ENCODE measurements at places on chromosomes 7 and 10. TPM values are rescaled to one million over a fixed set of nuclear protein-coding genes. Genes with fewer than 3 reads are reported as not detected.

Gene SSBP1
- 186 TPM for total RNA-seq

Gene AKR1C4
- not detected for total RNA-seq

Gene AKR1D1
- not detected for total RNA-seq

Gene CRHR2
- not detected for total RNA-seq

Gene CYP26A1
- total RNA-seq: not detected

Gene EGFR
- total RNA-seq: 0.59 TPM

Gene UBTD1
- 4.2 TPM for total RNA-seq

Gene ENO4
- total RNA-seq: 0.28 TPM

Gene EPHB4
- total RNA-seq: 90.4 TPM

Gene CNPY1
- total RNA-seq: not detected

Gene SOSTDC1
- not detected for total RNA-seq

Gene SPDYE9
- total RNA-seq: not detected

Gene COL1A2
- total RNA-seq: 144 TPM

Gene NUTM2D
- 1.7 TPM for total RNA-seq

Gene HOGA1
- not detected for total RNA-seq

Gene MSMB
- not detected for total RNA-seq

Gene POLL
- 27.2 TPM for total RNA-seq

Gene CLCN1
- not detected for total RNA-seq

DNA sequence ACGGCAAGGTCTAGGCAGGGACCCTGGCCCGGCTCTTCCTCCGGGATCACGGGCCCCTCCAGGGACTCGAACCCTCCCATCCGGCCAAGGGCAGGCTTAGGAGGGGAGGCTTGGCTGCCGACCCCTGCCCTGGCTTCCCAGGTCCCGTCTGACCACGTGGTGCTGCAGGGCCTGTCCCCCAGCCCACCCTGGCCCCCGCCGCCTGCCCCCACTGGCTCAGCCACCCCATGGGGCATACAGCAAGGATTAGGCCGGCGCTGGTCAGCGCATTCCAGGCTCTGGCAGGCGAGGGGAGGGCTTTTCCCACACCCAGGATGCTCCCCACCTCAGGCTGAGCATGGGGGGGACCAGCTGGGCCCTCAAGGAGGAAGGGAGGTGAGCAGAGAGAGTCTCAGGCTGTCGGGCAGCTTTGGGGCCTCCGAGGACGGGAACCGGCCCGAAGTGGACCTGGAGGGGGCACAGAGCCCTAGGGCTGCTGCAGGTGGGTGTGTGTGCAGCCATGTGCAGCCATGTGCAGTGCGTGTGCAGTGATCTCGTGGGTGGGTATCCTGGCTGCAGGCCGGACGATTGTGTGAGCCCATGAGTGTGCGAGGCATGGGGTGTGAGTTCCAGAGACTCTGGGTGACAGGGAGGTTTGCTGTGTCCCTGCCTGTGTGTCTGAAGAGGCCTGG is 713 bp upstream of the GRIFIN start:
- H3K27ac ChIP-seq: no peak overlapping the region
- DNase-seq: no peak
- H3K4me1 ChIP-seq: no peaks in the 10 kb centered on the region
- H3K4me3 ChIP-seq: no peak overlapping the region
- H3K27me3 ChIP-seq: no peaks in the 10 kb centered on the region
- no peaks in the 10 kb centered on the region for H3K36me3 ChIP-seq

- H3K27ac ChIP-seq: no peak overlapping the region
- no peaks in the 10 kb centered on the region for H3K36me3 ChIP-seq
- DNase-seq: no peak
- no peak overlapping the region for H3K4me3 ChIP-seq
- no peaks in the 10 kb centered on the region for H3K4me1 ChIP-seq
- peaks cover 27% of the 10 kb centered on the region for H3K27me3 ChIP-seq
Observed at GRCh38 chr10:120684226-120684625, 166.9 kb upstream of the WDR11 start.

GRCh38 chr7:151059367-151060112 is at the start of gene SLC4A2:
TSS of gene SLC4A2 (plus strand) at chr7:151059589. CDS start at chr7:151061988, 2,399 bp downstream.
- peak; percentile 89 for DNase-seq
- peaks cover 5% of the 10 kb centered on the region for H3K36me3 ChIP-seq
- peaks cover 34% of the 10 kb centered on the region for H3K4me1 ChIP-seq
- H3K4me3 ChIP-seq: peak within 1 kb of the TSS; percentile 99
- peak within 1 kb of the TSS; percentile 78 for H3K27ac ChIP-seq
- H3K27me3 ChIP-seq: no peaks in the 10 kb centered on the region

DNA sequence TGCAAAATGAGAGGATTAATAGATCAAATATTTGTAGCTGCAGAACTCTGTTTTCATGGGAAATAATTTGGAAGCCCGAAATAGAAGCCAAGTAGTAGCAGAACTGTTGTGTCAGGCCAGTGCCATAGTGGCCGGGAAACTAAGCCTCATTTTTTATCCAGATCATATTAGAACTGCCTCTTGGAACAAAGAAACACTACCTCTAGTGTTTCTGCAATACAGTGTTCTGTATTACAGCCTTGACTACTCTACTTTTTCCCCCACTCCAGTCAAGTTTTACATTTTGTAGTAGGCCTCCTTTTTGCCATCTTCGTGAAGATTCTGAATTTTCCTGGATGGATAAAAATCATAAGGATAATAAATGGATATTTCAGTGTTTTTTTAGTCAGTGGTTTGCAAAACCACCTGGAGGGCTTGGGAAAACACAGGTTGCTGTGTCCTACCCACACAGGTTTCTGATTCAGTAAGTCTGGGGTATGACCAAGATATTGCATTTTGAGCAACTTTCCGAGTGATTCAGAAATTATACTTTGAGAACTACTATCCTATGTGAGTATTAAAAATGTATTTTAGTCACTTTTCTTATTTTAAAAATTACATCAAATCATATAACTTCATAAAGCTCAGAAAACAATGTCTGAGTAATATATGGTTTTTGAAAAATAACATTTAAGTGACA is 326.2 kb upstream of the KAT6B start:
- H3K36me3 ChIP-seq: no peaks in the 10 kb centered on the region
- no peaks in the 10 kb centered on the region for H3K27me3 ChIP-seq
- no peak overlapping the region for H3K4me3 ChIP-seq
- H3K4me1 ChIP-seq: peaks cover 21% of the 10 kb centered on the region

DNA sequence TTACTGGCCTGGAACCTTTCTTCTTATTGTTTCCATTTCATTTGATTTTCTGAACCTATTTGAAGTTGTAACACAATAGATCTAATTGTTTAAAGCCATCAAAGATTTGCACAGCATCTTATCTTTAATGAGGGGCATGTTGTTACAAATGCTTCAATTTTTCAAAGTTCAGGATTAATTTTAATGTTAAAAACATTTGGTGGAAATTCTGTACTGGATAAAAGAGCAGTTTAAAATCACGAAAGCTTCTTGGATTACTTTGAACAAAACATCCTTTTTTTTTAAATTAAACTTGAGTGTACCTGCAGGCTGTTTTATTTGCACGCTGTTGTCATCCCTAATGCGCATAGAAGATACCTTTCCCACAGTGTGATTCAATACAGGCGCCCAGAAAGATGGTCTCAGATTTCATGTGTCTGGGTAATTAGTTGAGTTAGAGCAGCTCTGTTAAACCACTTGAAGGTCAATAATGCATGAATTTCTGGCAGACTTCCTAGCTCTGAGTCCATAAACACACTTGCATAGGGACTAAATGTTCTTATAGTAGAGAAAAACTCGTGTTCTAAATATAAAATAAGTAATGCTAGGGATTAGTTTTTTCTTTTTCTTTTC is 29.3 kb upstream of the DDX50 start:
- peak overlapping the region; percentile 12 for H3K27ac ChIP-seq
- H3K27me3 ChIP-seq: peaks cover 9% of the 10 kb centered on the region
- H3K36me3 ChIP-seq: no peaks in the 10 kb centered on the region
- peak; percentile 95 for DNase-seq
- peaks cover 20% of the 10 kb centered on the region for H3K4me1 ChIP-seq

GRCh38 chr10:91034494-91035159 is 113.7 kb upstream of the ANKRD1 start:
- H3K4me3 ChIP-seq: no peak overlapping the region
- H3K27me3 ChIP-seq: no peaks in the 10 kb centered on the region
- DNase-seq: peak; percentile 77
- no peak overlapping the region for H3K27ac ChIP-seq
- no peaks in the 10 kb centered on the region for H3K36me3 ChIP-seq

GRCh38 chr7:116969371-116969902 is 16.1 kb downstream of the ST7 start:
- no peaks in the 10 kb centered on the region for H3K27me3 ChIP-seq
- H3K4me1 ChIP-seq: peaks cover 13% of the 10 kb centered on the region

- H3K36me3 ChIP-seq: no peaks in the 10 kb centered on the region
- DNase-seq: no peak
- H3K4me3 ChIP-seq: no peak overlapping the region
- no peaks in the 10 kb centered on the region for H3K4me1 ChIP-seq
- H3K27me3 ChIP-seq: no peaks in the 10 kb centered on the region
Observed at GRCh38 chr10:44650691-44651661, 260.2 kb upstream of the TMEM72 start.

DNA sequence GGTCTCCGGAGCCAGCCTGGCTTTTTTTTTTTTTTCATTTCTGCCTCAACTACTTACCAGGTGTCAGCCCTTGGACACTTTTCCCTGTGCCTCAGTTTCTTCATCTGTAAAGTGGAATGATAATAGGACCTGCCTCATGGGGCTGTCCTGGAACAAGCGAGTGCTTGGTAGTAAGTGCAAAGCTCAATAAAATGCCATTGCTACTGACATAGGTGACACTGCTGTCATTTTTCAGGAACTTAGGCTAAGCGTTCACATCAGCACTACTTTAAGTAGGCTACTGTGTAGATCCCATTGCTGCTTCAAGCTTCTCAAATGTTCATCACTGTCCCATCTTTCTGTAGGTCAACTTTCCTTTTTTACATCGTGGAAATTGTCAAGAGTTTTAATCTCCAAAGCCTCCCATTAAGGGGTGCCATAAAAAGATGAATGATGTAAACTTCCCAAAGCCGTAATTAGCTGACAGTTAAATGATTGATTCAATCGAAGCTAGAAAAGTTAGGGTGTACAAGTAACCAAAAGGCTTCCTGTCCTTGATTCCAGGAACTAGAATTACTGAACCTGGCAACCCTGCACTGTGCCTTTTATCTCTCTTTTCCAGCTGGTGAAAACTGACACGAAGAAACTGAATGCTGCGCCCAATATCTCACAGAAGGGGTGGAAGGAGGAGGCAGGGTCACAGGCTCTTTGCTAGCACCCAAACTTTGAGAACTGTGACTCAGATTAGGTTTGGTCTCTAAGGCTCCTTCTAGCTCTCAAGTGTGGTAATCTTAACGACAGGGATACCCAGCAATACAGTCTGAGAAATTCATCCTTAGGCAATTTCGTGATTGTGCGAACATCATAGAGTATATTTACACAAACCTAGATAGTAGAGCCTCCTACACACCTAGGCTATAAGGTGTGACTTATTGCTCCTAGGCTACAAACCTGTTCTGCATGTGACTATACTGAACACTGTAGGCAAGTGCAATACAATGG is 861 bp upstream of the USP6NL start:
- peak overlapping the region; percentile 95 for H3K4me3 ChIP-seq
- DNase-seq: peak; percentile 27
- no peaks in the 10 kb centered on the region for H3K36me3 ChIP-seq
- H3K27ac ChIP-seq: peak overlapping the region; percentile 61

GRCh38 chr10:21727452-21728168 is 193.6 kb downstream of the MLLT10 start:
- peak overlapping the region; percentile 30 for H3K4me3 ChIP-seq
- no peaks in the 10 kb centered on the region for H3K36me3 ChIP-seq
- peaks cover 96% of the 10 kb centered on the region for H3K4me1 ChIP-seq
- H3K27ac ChIP-seq: peak overlapping the region; percentile 80

GRCh38 chr7:47601881-47602249 is 20.0 kb upstream of the TNS3 start:
- no peaks in the 10 kb centered on the region for H3K4me1 ChIP-seq
- DNase-seq: no peak
- no peak overlapping the region for H3K4me3 ChIP-seq
- H3K27me3 ChIP-seq: no peaks in the 10 kb centered on the region
- no peaks in the 10 kb centered on the region for H3K36me3 ChIP-seq

DNA sequence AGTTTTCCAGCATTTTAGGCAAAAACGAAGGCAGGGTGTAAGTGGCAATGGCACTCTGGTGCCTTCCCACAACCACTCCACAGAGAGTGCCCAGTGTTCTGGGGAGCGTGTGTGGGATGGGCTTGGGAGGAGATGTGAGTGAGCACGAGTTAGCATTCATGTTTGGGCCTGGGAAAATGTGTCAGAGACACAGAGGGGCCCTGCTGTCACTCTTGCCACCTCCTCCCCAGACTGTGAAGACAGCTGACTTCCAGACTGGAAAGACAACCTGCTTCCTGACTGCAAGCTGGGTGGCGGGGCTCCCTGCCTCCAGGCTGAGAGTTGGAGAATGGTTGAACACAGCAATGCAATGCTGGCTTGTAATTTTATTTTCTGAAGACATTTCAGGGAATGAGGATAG is 454.5 kb upstream of the ZMIZ1 start:
- H3K4me3 ChIP-seq: no peak overlapping the region
- no peaks in the 10 kb centered on the region for H3K4me1 ChIP-seq
- no peak for DNase-seq
- no peaks in the 10 kb centered on the region for H3K36me3 ChIP-seq
- H3K27me3 ChIP-seq: no peaks in the 10 kb centered on the region

- peak overlapping the region; percentile 80 for H3K4me3 ChIP-seq
- peaks cover 11% of the 10 kb centered on the region for H3K36me3 ChIP-seq
- DNase-seq: no peak
- no peaks in the 10 kb centered on the region for H3K27me3 ChIP-seq
- peak overlapping the region; percentile 97 for H3K27ac ChIP-seq
Observed at GRCh38 chr7:107744345-107744750, 406 bp downstream of the CBLL1 start.

- no peak for DNase-seq
- H3K36me3 ChIP-seq: no peaks in the 10 kb centered on the region
- H3K27me3 ChIP-seq: no peaks in the 10 kb centered on the region
- H3K27ac ChIP-seq: no peak overlapping the region
- H3K4me1 ChIP-seq: peaks cover 12% of the 10 kb centered on the region
- no peak overlapping the region for H3K4me3 ChIP-seq
Observed at GRCh38 chr10:895324-895723, 36.2 kb downstream of the LARP4B start.

DNA sequence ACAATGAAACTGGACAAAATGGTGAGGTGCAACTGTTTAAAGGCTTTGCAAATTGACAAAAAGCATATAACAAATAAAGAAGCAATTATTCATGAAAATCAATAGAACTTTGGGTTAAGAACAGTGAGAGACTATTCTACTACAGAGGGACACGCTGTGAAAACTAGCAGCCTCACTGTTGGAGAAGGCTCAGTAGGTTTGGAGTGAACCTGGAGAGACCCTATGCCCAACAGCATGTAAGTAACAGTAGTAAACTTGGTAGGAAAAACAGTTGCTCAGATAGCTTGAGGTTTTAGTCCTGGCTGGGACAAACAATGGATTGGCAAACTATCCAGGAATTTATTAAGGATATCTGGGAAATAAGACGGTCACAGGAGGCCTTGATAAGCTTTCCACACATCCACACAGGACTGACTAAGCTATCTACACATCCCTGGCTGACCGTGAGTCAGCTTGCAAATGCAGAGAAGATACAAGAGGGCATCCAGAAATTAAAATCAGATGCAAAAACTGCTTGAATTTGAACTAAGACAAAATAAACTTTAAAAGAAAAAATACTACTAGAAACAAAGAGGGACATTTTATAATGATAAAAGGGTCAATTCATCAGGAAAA is 15.9 kb downstream of the FAM149B1 start:
- H3K27ac ChIP-seq: no peak overlapping the region
- no peak overlapping the region for H3K4me3 ChIP-seq
- DNase-seq: no peak
- H3K4me1 ChIP-seq: no peaks in the 10 kb centered on the region

- H3K4me1 ChIP-seq: no peaks in the 10 kb centered on the region
- H3K27ac ChIP-seq: no peak overlapping the region
Observed at GRCh38 chr10:50641626-50642025, 17.9 kb upstream of the SGMS1 start.

Measured in A673 (cell line).